ENCODE measurements at places on chromosomes 11 and 22.

GRCh38 chr11:62930157-62930556 is 9.0 kb upstream of the CHRM1 start:
- no peak for DNase-seq

DNA sequence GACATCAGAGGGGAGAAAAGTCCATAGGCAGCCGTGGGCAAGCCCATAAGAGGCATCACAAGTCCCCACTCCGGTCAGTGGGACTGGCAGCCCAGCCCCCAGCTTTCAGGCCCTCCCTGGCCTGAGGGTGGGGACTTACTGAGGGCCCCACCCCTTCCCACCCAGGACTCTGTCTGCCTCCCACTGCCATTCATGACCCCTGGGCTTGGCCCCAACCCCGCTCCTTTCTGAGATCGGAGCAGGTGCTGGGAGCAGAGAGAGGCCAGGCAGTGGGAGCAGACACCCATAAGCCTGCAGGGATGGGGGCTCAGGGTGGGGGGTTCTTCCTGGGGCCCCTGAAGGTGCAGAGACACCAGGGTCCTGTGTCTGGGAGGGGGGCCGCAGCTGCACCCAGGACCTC is 5.1 kb downstream of the UPK2 start:
- no peak for DNase-seq

- DNase-seq = no peak
Measured at GRCh38 chr11:57181678-57182305, at the start of gene LRRC55. TSS of gene LRRC55 (plus strand) at chr11:57181953. CDS start at chr11:57182023, 70 bp downstream.

DNA sequence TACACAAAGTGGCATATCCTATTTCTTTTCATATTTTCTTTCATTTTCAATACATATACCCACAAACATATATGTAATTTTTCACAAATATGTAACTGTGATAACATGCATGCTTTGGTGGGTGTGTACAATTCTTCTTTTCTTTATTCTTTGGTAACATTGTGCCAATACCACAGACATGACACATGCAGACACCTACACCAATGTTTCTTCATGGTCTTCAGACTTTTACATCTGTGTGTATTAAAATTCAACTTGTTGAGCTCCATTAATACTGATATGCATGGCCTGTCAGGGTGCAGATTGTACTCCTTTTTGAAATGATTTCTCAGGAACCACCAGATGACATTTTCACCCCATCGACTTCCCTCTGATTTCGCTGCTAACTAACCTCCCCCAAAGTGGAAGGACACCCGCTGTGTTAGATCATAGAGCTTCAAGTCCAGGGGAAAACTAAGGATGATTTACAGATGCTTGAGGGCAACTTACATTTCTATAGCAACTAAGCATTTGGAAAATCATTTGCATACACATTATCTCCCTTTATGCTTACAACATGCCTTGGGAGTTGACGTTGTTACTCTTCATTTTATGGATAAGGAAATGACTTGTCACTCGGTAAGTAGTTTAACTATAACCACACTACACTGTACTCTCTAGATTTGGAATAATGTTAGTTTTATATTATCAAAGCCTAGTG is 10.5 kb upstream of the PANX3 start:
- DNase-seq = no peak

GRCh38 chr22:44132724-44133123 is 48.0 kb upstream of the PARVG start:
- no peak for DNase-seq

DNA sequence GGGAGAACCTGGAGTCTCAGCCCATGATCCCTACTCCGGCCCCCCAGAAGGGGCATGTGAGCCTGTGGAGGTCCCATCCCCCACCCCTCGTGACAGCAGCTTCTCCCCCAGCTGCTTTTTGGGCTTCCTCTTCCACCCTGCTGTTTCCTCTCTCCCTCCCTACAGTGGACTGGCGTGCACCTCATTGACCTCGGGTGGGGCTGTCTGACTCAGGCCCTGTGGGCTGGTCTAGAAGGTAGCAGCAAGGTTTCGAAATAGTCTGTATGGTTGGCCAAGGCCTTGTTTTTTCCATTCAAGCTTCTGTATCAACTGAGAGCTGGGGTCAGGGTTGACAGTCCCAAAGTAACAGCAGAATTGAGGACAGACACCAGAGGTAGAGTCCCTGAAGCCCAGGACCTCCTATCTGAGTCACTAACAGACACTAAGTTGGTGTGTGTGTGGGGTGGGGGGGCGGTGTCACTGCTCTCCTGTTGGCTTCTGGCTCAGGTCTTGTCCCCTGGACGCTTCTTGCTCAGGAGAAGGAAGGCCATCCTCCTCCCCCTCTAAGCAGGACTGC is 7.7 kb downstream of the SLC37A2 start:
- DNase-seq = no peak

DNA sequence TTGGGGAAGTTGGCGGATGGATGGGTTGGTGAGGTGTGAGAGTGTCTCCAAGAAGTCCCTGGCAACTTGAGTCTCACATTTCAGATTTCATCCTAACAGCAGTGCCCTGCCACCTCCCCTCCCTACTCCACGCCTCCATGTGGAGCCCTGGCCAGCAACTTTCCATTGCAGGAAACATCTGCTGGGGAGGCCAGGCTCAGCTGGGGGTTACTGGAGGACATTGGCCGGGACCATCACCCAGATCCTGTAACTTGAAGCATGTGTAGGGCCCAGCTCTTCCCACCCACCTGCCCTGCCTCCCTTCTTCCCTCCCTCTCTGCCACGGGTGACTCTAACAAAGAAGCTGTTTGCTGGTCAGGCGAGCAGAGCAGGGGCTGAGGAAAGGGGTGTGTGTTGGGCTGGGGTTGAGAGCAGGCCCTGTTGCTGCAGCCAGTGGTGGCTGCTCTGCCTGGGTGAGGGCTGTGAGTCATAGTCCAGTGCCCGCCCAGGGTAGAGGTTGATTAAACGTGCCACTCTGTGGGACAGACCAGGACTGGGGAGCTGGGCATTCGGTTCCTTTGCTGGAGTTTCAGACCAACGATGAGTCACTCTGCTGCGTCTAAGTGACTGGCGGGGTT is 64.0 kb downstream of the SCN3B start:
- no peak for DNase-seq

- no peak for DNase-seq
Measured at GRCh38 chr11:8285228-8285627, 21.6 kb upstream of the LMO1 start.

GRCh38 chr11:40642284-40642683 is 817.2 kb downstream of the LRRC4C start:
- DNase-seq = no peak

All from CD4-positive, alpha-beta T cell treated with Interleukin-17A for 4 hours (primary cell).